Suprapubic skin (tissue), 4 donors: ENCODE measurements at places on chromosomes 2 and 18. TPM values are rescaled to one million over a fixed set of nuclear protein-coding genes. Genes with fewer than 3 reads are reported as not detected.

- DNase-seq = no peak
Measured at GRCh38 chr2:120490091-120490798, 144.3 kb downstream of the INHBB start.

DNA sequence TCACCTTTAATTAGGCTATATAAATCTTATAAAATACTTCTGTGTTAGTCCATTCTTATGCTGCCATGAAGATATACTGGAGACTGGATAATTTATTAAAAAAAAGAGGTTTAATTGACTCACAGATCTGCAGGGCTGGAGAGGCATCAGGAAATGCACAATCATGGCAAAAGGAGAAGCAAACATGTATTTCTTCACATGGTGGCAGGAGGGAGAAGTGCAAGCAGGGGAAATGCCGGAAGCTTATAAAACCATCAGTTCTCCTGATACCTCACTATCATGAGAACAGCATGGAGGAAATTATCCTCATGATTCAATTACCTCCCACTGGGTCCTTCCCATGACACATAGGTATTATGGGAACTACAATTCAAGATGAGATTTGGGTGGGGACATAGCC is 504.4 kb downstream of the RIT2 start:
- DNase-seq = no peak

- DNase-seq = no peak
Measured at GRCh38 chr18:11387880-11388279, 221.5 kb upstream of the SLC35G4 start.

Gene POTEI
- total RNA-seq = not detected

Gene LHCGR
- total RNA-seq = not detected

Gene CCDC195
- not detected for total RNA-seq

GRCh38 chr2:98140210-98140609 is 53.2 kb downstream of the VWA3B start:
- DNase-seq = no peak

DNA sequence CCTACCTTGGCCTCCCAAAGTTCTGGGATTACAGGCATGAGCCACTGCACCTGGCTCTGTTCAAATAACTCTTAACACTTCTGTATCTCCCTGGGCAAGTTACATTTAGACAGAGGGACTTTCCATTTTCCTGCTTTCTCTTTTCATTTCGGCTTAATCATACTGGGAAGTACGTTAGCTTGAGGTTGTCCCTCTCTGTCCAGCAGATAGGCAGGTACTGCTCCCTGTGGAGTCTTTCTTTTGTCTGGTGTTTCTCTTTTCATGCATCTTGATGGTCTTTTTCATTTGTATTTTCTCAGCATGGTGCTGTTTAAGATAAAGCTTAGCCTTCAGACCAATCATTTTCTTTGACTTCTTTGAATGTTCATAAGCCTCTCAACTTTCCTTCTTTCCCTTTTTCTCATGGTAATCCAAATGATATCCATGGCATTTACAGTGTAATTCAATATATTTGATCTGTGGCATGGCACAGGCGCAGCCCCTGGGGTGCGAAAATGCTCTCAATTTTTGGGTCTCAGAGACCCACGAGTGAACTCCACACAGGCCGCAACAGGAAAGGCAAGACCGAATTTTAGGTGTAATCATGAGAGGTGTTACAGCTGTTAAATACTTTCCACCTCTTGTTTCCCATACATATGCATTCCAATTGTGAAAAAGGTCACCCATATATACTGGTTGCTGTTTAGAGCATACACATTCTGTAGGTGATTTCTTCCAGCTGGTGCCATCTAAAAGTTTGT is 99.9 kb upstream of the MYO3B start:
- no peak for DNase-seq

Gene DYSF
- 1.7 TPM for total RNA-seq

Gene NPAS2
- 46.5 TPM for total RNA-seq

Gene TNFAIP6
- total RNA-seq = not detected

GRCh38 chr2:9778471-9779316 is 64.6 kb upstream of the TAF1B start:
- DNase-seq = peak; percentile 65

DNA sequence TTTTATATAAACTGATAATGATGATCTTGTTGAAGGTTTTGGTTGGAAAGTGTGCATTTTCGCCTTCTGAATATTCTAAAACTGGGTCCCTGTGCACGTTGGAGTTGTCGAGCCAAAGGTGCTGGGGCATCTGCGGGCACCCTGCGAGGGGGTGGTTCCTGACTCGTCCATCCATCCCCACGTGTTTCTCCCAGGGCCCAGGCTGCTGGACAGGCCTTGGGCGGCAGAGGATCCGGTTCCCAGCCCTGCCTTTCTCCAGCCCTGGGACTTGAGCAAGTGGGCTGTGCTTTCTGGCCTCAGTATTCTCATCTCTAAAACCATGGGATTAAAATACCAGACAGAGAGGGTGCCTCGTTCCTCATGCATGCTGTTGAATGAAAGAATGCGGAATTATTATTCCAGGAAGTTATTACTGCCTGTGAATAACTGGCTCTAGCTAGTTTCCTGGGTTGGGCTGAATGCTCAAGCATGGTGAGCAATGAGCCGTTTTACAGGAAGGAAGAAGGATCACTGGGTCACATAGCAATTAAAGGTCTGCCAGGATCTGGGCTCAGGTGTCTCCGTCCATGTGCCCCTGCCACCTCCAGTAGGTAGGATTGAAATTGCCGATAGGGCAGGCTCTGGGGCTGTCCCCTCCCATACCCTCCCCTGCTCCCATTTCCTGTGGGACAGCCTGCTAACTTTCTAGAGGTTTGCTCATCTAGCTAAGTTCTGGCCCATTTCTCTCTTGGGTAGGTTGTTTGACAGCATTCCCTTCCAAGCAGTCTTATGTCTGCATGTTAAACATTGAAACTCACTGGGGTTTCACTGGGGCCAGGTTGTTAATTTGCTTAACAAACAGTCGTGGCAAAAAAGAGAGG is 77.2 kb upstream of the HS6ST1 start:
- no peak for DNase-seq

DNA sequence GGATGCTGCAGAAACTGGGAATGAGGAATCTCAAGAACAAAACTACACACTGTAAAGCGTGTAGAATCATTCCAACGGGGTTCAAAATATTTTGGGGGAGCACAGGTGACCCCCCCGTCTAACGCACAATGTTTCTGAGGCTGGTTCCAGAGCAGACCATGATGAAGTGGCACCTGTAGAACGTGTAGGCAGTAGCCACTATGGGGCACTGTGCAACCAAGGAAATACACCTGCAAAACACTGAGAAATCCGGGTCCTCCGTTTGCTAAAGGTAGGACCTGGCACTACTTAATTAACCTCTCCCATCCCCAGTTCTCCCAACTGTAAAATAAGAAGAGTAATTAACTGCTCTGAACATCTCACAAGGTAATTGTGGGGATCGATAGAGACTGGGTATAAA is 22.6 kb downstream of the ST6GAL2 start:
- DNase-seq = no peak

Gene GPR35
- 2.1 TPM for total RNA-seq

Gene CTAGE1
- not detected for total RNA-seq

- DNase-seq = no peak
Measured at GRCh38 chr2:150693556-150693955, 206.1 kb upstream of the RND3 start.

DNA sequence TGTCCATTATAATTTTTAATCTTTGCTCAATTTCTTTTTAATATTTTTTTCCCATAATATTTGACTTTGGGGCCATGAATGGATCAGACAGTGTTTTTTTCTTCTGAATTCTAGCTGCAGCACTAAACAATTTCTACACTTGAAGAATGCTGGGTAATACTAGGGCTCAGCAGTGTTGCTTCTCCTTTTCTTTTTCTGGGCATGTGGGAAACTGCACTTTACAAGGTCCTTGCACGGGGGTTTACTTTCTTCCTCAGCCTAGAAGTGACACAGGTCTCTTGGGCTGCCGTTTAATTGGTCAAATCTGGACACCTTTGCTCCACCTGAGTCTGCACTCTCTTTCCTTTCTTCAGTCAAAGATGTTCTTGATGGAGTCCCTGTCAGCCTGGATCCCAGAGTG is 135.4 kb upstream of the APCDD1 start:
- DNase-seq = no peak

Gene DLX2
- not detected for total RNA-seq

DNA sequence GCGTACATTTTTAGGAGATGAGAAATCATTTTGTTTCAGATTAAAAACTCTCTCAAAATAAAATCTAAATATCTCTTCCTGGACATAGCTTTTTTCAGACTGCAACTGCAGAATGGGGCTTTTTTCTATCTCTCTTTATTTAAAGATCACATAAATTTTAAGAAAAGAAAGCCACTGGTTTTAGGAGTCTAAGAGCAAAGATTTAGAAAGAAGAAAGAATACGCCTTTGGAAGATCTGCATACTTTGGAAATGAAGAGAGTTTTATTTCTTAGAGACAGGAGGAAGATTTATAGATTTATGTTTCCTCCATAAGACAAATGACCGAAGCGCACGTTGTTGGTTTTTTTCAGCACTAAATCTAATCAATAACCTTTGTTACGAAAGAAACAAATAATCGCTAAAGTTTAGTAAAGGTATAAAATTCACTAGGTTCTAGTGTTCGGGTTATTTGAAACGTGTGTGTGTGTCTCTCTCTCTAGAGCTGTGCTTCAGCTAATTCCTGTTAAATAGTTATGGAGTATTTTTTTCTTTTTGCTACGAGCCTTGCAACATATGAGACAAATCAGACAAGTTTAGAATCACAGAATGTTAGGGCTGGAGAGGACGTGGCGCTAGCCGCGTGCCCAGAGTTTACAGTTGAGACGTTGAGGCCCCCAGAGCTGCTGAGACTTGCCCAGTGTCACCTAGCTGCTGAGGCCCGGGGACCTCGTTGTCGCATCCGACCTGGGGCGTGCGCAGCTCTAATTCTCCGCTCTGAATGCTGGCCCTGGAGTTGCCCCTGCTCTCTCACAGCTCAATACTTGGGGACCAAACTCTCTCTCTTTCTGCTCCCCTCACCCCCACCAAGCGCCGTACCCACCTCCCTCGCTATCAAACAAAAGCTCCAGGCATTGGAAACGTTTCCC is 69.9 kb downstream of the CTAGE1 start:
- no peak for DNase-seq

Gene TUBB8B
- total RNA-seq = not detected

Gene DPYSL5
- total RNA-seq = not detected

- DNase-seq = no peak
Measured at GRCh38 chr2:105645938-105646773, 98.6 kb upstream of the NCK2 start.

- DNase-seq = no peak
Measured at GRCh38 chr2:203451689-203452088, 83.4 kb downstream of the RAPH1 start.

- no peak for DNase-seq
Measured at GRCh38 chr2:195392446-195393336, 264.3 kb upstream of the SLC39A10 start.

GRCh38 chr2:25256488-25256875 is 85.2 kb downstream of the DNMT3A start:
- no peak for DNase-seq

DNA sequence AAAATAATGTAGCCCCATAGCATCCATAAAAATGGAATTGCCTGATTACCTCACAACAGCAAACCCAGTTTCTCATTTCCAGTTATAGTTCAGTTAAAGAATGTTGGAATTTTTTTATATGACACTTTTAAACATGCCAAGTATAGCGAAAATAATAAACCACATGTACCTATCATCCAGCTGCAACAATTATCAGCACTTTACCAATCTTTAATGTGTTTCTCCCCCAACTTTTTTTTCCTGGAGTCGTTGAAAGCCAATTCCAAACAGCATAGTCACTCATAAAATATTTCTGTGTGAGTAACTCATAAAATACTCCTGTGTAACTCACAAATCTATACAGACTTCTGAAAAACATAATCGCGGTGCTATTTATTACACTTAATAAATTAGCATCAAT is 38.1 kb downstream of the SMAD4 start:
- DNase-seq = no peak

Gene RAB17
- total RNA-seq = 8.5 TPM

Gene PROKR1
- total RNA-seq = not detected

Gene GALNT5
- total RNA-seq = 0.34 TPM

GRCh38 chr2:157076526-157077161 is 180.9 kb upstream of the GALNT5 start:
- no peak for DNase-seq

DNA sequence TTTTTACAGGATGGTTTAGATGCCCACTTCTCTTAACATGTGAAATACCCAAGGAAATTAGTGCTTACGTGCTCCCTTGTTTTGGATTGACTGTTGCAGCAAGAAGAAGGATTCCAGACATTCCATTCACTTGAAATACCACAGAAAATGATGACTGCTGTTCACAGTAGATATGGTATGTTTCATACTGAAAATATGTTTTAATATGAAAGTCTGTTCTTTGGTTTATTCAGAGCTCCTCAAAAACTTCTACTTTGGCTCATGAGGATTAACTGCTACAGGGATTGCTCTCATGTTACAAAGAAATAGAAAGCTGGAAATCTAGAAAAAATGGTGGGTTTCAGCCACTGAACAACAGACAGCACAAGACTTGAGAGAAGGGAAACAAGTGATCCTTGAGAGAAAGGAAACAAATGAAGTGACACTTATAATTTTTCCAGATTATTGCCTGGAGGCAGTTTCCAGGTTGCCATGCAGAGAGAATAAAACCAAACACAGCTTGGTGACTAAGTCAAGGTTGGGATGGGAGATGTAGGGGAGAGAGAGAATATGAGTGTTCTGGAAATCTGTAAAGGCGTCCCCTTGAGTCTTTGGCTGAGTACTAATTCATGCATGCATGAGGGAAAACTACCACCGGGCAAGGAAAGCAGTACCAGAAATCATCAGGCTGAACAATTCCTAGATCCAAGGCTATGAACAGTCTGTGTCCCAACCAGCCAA is 348.1 kb downstream of the CLIP4 start:
- no peak for DNase-seq

- no peak for DNase-seq
Measured at GRCh38 chr2:113720167-113720566, 36.3 kb downstream of the SLC35F5 start.

DNA sequence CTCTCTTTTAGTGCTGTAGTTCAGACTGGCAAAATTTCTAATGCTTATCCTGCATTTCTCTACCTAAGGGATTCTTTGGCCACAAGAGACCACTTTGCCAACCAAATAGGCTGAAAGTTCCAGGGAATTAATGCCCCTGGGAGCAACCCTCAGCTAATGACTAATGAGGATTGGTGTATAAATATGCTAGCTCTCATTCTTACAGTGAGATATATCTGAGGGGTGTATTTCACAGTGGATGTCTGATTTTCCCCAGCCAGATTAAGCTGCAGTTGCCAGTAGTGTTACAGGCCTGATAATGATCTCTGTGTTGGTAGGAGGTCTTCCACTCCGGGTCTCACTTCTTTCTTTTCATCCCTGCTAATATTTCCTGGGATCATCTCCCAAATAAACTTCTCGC is 90.4 kb downstream of the GULP1 start:
- DNase-seq = no peak

Gene CGREF1
- total RNA-seq = 1.1 TPM

GRCh38 chr2:153478289-153479261 is at the start of gene RPRM:
TSS of gene RPRM (minus strand) at chr2:153478762. CDS start at chr2:153478565, 197 bp downstream.
- peak; percentile 74 for DNase-seq

GRCh38 chr18:7177116-7177744 is 53.7 kb upstream of the LRRC30 start:
- DNase-seq = no peak

Gene RFTN2
- total RNA-seq = 1.4 TPM

- DNase-seq = no peak
Measured at GRCh38 chr2:134782792-134783191, 55.6 kb upstream of the ACMSD start.

Gene RTKN
- 50.6 TPM for total RNA-seq

- DNase-seq = no peak
Measured at GRCh38 chr2:28704621-28705020, 47.0 kb upstream of the PPP1CB start.
